ENCODE measurements at places on chromosomes 16 and 17. TPM values are rescaled to one million over a fixed set of nuclear protein-coding genes. Genes with fewer than 3 reads are reported as not detected.

Gene OSGIN1
- 16.1 TPM for total RNA-seq

Gene MSLN
- not detected for total RNA-seq

Gene TMUB2
- 38.7 TPM for total RNA-seq

GRCh38 chr16:73420676-73421075 lies 372.7 kb upstream of the ZFHX3 start:
- H3K36me3 ChIP-seq: no peaks in the 10 kb centered on the region
- no peak overlapping the region for H3K27ac ChIP-seq
- H3K4me1 ChIP-seq: no peaks in the 10 kb centered on the region
- H3K27me3 ChIP-seq: no peaks in the 10 kb centered on the region
- H3K4me3 ChIP-seq: no peak overlapping the region
- no peak for DNase-seq

DNA sequence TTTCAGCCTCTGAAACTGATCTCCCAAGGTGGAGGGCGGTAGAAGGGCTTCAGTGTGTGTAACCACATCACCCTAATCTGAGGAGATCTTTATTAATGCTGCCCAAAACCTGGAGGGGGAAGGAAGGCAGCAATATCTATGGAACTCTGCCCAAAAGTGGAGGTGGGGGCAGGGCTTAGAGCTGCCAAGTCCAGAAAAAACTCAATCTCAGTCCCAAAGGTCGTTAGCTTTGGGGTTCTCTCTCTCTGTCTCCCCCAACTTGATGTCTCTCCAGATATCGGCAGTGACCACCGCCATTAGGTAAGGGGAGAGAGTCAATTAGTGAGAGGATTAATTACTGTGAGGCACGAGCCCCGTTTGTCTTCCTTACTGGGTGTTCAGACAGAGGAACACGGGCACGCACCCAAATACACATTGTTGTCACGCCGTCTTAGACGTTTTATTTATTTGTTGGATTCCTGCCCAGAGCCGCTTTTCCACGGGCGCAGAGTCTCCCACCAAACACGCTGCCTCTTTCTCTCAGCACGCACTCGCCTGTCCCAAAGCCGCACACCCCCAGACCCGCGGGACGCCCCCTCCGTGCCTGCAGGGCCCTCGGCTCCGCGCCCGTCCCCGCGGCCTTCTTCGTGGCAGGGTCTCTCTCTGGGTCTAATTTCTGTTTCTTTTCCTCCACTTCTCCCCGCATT lies 5.4 kb upstream of the LHX1 start:
- no peak overlapping the region for H3K4me3 ChIP-seq
- H3K27ac ChIP-seq: no peak overlapping the region
- no peaks in the 10 kb centered on the region for H3K36me3 ChIP-seq
- peaks cover 90% of the 10 kb centered on the region for H3K27me3 ChIP-seq

DNA sequence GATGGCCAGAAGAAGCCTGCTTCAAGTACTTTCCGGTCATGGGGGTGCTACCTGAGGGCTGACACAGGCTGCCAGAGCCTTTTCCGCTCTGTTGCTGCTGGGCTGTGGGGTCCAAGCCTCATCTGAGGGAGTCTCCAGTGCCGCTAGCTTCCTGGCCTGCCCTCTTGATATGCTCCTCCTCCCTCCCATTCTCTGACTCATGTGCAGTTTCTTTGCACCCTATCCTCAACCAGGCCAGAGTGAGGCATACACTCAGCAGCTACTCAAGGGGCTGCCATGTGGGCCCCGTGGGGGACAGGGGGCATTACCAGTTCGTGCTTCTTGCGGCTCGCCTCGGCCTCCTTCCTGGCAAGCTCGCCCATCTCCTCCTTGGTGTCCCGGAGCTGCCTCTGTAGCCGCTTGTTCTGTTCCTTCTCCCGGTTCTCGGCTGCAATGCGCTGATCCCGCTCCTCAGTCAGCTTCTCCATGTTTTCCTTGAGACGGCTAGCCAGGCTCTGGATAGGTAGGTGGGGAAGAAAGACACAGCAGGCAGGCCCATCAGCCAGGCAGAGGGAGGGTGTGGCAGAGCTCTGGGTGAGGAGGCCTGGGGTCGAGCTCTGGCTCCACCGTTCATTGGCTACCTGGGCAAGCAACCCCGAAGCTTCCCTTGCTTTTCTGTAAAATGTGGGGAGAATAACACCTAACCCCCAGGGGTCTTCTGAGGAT lies 43.8 kb downstream of the PIPOX start:
- H3K27me3 ChIP-seq: no peaks in the 10 kb centered on the region
- H3K4me1 ChIP-seq: no peaks in the 10 kb centered on the region
- H3K36me3 ChIP-seq: peaks cover 68% of the 10 kb centered on the region
- H3K27ac ChIP-seq: no peak overlapping the region

DNA sequence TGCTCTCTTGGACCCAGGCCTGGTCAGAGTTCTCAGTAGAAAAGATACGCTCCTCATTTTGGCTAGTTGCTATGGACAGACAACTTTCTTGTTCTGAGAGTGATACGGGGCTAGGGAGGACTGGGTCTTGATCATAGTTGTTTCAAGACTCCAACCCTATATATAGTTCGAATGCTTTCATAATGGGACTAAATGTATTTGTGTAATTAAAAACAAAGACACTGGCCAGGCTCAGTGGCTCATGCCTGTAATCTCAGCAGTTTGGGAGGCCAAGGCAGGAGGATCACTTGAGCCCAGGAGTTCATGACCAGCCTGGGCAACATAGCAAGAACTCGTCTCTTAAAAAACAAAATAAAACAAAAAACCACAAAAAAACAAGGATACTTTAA lies 17.7 kb downstream of the SLC7A6 start:
- peaks cover 37% of the 10 kb centered on the region for H3K4me1 ChIP-seq
- no peak for DNase-seq
- H3K36me3 ChIP-seq: no peaks in the 10 kb centered on the region
- H3K4me3 ChIP-seq: no peak overlapping the region
- no peak overlapping the region for H3K27ac ChIP-seq

Gene ZNF423
- 6.9 TPM for total RNA-seq

- H3K27ac ChIP-seq: no peak overlapping the region
- H3K27me3 ChIP-seq: no peaks in the 10 kb centered on the region
- no peaks in the 10 kb centered on the region for H3K4me1 ChIP-seq
- H3K4me3 ChIP-seq: no peak overlapping the region
- no peak for DNase-seq
These were observed 46.6 kb downstream of the MSI2 start for GRCh38 chr17:57302690-57303465.

DNA sequence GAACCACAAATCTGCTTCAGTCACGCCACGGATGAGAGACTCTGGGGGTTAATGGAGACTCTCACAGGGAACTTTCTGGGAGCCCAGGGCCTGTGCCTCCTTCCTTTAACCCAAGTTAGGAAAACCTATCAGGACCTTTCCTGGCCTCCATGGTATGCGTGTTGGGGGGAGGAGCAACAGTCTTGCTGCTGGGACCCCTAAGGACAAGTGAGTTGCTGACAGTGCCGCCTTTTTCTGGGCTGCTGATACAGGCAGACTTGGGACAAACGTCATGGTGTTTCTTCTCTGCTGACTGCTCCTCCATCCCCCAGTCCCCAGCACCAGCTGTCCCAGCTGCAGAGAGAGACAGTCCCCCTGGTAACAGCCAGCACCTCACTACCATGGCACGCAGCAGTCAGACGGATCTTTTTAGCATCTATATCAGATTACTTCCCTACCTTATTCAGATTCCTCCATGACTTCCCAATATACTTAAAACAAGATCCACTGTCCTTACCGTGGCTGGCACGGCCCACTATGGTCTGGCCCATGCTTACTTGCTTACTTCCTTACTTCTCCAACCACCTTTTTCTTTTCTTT lies 6.5 kb downstream of the DPEP2NB start:
- DNase-seq: no peak
- no peaks in the 10 kb centered on the region for H3K36me3 ChIP-seq
- no peaks in the 10 kb centered on the region for H3K27me3 ChIP-seq
- H3K27ac ChIP-seq: no peak overlapping the region

Gene KCNJ12
- 2.1 TPM for total RNA-seq

Gene UTS2R
- not detected for total RNA-seq

- no peaks in the 10 kb centered on the region for H3K36me3 ChIP-seq
- no peak for DNase-seq
- H3K27me3 ChIP-seq: no peaks in the 10 kb centered on the region
- H3K4me1 ChIP-seq: peaks cover 35% of the 10 kb centered on the region
- H3K27ac ChIP-seq: no peak overlapping the region
- no peak overlapping the region for H3K4me3 ChIP-seq
These were observed 76.6 kb downstream of the ZFHX3 start for GRCh38 chr16:72971370-72971769.

GRCh38 chr17:63961355-63962212 lies 11.1 kb downstream of the SCN4A start:
- DNase-seq: peak; percentile 83
- H3K36me3 ChIP-seq: no peaks in the 10 kb centered on the region
- H3K27me3 ChIP-seq: no peaks in the 10 kb centered on the region
- no peak overlapping the region for H3K27ac ChIP-seq
- H3K4me1 ChIP-seq: peaks cover 8% of the 10 kb centered on the region
- peak overlapping the region; percentile 17 for H3K4me3 ChIP-seq

Gene MRPL10
- total RNA-seq: 32.3 TPM

GRCh38 chr17:10071141-10071540 lies 127.3 kb downstream of the GAS7 start:
- peaks cover 9% of the 10 kb centered on the region for H3K4me1 ChIP-seq
- no peak for DNase-seq
- no peaks in the 10 kb centered on the region for H3K27me3 ChIP-seq
- no peak overlapping the region for H3K4me3 ChIP-seq

DNA sequence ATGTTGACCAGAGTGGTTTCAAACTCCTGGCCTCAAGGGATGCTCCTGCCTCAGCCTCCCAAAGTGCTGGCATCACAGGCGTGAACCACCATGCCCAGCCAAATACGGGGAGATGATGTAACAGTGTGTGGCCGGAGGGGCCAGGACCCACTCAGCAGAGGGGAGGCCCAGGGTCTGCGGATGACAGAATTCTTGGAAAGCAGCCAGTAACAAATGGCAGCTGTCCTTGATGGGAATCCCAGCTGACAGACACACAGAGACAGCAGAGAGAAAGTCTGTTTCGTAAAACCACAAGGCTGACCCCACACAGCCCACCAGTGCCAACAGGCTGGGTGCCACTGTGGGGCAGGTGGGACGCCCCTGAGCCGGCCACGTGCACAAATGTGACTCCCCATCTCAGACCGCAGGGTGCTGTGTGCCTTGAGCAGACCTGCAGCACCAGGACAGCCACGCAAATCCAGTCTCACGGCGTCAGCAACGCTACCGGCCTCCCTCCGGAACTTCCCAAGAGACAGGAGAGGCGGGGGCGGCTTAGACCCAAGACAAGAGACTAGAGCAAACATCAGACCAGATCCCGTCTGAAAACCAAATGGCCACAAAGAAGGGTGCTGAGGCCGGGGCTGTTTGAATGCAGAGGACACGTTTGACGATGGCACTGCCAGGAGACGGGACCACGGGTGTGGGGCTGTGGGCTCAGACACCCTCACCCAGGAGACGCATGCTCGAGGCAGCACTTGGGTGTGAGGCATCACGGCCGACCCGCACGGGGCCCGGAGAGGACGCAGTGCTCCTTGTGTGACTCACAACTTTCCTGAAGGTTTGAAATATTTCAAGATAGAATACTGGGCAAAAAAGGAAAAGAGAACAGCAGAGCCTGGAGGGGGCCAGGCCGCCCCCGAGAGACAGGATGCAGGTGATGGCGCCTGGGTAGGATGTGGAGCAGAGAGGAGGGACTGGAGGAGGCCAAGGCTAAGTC lies 24.6 kb downstream of the CTU2 start:
- H3K27me3 ChIP-seq: no peaks in the 10 kb centered on the region
- no peak overlapping the region for H3K4me3 ChIP-seq
- no peak for DNase-seq
- H3K4me1 ChIP-seq: no peaks in the 10 kb centered on the region
- peaks cover 46% of the 10 kb centered on the region for H3K36me3 ChIP-seq
- H3K27ac ChIP-seq: no peak overlapping the region

Gene SSTR5
- 3.5 TPM for total RNA-seq

GRCh38 chr17:28744972-28745785 lies 1.4 kb downstream of the TRAF4 start:
- H3K36me3 ChIP-seq: peaks cover 25% of the 10 kb centered on the region
- H3K4me1 ChIP-seq: peaks cover 47% of the 10 kb centered on the region
- H3K4me3 ChIP-seq: no peak overlapping the region
- peak; percentile 75 for DNase-seq
- peak overlapping the region; percentile 43 for H3K27ac ChIP-seq
- H3K27me3 ChIP-seq: no peaks in the 10 kb centered on the region

Gene GABARAPL2
- 162 TPM for total RNA-seq

Gene TP53TG3B
- total RNA-seq: not detected

GRCh38 chr17:74513987-74514631 lies 17.2 kb downstream of the CD300LB start:
- no peak overlapping the region for H3K27ac ChIP-seq
- no peak overlapping the region for H3K4me3 ChIP-seq
- no peaks in the 10 kb centered on the region for H3K27me3 ChIP-seq
- H3K36me3 ChIP-seq: no peaks in the 10 kb centered on the region
- DNase-seq: peak; percentile 45
- no peaks in the 10 kb centered on the region for H3K4me1 ChIP-seq

- peak overlapping the region; percentile 97 for H3K27ac ChIP-seq
- no peak for DNase-seq
- peaks cover 6% of the 10 kb centered on the region for H3K36me3 ChIP-seq
- peak overlapping the region; percentile 73 for H3K4me3 ChIP-seq
These were observed 512 bp upstream of the ENDOV start for GRCh38 chr17:80414508-80414802.

DNA sequence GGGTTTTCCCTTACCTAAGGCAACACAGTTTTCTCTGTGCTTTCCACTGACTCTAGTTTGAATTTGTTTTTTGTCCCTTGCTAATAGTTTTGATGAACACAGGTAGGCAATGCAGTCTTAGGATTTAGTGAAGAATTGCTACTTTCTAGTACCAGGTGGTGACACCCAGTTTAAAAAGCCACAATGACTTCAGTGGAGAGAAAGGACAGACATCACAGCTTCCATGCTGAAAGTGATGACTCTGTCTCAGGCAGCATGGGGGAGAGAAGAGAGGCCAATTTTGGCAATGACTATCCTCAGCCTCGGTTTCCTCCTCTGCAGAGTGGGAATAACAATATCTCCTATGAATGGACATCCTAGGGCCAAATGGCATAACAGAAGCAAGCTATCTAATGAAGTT lies 118.8 kb downstream of the AXIN2 start:
- no peaks in the 10 kb centered on the region for H3K4me1 ChIP-seq
- H3K36me3 ChIP-seq: no peaks in the 10 kb centered on the region
- DNase-seq: no peak
- H3K27ac ChIP-seq: no peak overlapping the region
- peaks cover 5% of the 10 kb centered on the region for H3K27me3 ChIP-seq
